ENCODE measurements at places on chromosomes 13 and 19.

GRCh38 chr19:10855879-10856522 is 7.8 kb downstream of the C19orf38 start:
- no peak for DNase-seq

DNA sequence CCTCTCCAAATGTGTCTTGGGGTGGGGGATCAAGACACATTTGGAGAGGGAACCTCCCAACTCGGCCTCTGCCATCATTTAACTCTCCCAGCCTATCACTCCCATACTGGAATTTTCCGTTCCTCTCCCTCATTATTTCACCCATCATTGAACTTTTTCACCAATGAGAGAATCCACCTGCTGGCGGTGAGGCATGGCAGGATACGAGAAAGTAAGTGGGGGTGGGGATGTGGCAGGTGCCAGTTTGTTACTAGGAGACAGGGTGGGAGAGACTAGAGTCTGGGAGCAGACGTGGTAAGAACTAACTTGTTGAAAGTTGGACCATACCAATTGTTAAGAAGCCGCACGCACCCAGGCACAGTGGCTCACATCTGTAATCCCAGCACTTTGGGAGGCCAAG is 6.9 kb downstream of the GIPR start:
- DNase-seq = no peak

- no peak for DNase-seq
These were observed 14.6 kb downstream of the JOSD2 start for GRCh38 chr19:50496189-50497021.

- no peak for DNase-seq
These were observed 871.1 kb downstream of the UQCRFS1 start for GRCh38 chr19:28341810-28342350.

DNA sequence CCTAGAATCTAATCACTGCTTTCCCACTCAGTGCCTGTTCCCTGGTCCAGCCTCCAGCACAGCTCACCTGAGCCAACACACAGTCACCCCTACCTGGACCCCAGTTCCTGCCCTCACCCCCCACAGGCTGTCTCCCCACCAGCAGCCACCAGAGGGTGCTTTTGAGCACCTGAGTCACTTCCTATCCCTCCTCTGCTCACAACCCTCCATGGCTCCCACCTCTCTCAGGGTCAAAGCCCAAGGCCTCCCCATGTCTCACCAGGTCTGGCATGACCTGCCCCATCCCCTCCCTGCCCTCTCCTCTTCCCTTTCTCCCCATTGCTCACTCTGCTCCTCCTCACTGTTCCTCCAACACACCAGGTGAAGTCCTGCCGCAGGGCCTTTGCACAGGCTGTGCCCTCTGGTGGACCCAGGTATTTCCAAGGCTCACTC is 7.1 kb upstream of the DPP9 start:
- no peak for DNase-seq

DNA sequence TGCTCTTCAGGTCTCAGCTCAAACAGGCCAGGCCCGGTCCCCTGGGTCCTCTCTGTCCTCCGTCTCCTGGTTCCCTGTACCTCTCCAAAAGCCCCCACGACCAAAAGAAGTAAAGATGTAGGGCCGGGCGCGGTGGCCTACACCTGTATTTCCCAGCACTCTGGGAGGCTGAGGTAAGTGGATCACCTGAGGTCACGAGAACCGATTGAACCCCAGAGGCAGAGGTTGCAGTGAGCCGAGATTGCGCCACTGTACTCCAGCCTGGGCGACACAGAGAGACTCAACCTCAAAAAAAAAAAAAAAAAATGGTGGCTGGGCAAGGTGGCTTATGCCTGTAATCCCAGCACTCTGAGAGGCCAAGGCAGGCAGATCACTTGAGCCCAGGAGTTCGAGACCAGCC is 22.0 kb upstream of the BCL3 start:
- DNase-seq = no peak

DNA sequence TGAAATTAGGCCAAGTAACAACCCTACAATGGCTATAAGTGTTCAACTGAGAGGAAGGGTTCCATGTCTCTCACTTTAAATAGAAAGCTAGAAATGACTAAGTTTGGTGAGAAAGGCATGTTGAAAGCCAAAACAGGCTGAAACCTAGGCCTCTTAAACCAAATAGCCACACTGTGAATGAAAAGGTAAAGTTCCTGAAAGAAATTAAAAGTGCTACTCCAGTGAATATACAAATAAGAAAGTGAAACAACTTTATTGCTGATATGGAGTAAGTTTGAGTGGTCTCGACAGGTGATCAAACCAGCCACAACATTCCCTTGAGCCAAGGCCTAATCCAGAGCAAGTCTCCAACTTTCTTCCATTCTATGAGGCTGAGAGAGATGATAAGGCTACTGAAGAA is 209.6 kb downstream of the KLF12 start:
- DNase-seq = no peak

DNA sequence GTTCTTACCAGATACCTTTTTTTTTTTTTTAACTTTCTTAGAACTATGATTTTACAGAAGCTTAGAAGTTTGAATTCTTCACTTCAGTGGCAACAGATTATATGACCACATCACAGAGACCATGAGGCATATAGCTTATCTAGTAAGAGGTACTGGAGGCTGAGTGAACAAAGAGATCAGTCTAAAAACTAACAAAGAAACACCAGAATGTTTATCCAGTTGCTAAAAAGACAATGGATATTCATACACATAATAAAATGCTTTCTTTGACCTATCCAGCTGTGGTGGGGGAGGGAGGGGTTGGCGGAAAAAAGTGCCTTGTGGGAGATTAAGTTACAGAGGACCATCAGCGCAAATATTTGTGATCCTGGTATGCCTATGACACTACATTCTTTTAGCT is 34.7 kb upstream of the SLITRK6 start:
- no peak for DNase-seq

- no peak for DNase-seq
These were observed 2.2 kb downstream of the FXYD3 start for GRCh38 chr19:35117799-35118198.

DNA sequence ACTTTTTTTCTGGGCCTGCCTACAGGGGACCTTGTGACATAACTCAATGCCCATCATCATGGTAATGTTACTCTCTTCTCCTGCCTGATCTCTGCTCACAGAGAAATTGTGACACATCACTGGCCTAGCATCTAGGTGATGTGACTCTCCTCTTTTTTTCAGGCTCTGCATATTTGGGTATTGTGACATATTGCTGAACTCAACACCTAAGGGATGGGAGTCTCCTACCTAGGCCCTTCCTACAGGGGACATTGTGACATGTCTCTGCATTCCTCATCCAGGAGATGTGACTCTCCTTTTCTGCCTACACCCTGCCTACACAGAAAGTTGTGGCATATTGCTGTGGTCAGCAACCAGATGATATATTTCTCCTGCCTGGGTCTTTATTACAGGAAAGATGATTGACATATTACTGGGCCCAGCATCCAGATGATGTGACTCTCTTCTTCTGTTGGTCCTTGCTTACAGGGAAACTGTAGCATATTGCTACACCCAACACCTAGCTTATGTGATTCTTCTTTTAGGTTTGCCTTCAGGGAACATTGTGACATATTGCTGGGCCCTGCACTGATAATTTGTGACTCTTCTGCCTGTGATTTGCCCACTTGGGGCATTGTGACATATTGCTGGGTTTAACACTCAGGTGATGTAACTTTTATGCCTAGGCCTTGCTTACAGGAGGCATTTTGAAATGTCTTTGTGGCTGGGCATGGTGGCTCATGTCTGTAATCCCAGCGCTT is 21.0 kb upstream of the ZNF254 start:
- no peak for DNase-seq

DNA sequence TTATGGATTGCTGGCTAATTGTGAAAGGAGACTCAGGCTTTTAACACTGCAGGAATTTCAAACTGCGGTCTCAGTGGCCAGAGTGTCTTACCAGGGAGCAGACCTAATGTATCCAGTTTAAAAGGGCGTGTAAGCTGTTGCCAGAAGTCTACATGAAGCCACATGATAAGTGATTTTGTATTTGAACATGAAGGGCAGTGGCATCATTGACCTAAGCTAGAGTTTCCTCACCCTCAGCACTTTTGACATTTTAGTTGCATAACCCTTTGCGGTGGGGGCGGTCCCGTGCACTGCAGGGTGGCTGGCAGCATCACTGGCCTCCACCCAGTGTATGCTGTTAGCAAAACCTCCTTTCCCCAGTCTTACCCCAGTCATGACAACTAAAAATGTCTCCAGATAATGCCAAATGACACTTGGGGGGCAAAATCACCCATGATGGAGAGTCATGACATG is 23.7 kb upstream of the GPR18 start:
- no peak for DNase-seq

GRCh38 chr19:14550201-14550754 is 20.9 kb downstream of the TECR start:
- no peak for DNase-seq

- DNase-seq = no peak
These were observed 1252.8 kb downstream of the EFNB2 start for GRCh38 chr13:105282406-105283285.

GRCh38 chr19:42185277-42185676 is 32.2 kb downstream of the DEDD2 start:
- DNase-seq = no peak

DNA sequence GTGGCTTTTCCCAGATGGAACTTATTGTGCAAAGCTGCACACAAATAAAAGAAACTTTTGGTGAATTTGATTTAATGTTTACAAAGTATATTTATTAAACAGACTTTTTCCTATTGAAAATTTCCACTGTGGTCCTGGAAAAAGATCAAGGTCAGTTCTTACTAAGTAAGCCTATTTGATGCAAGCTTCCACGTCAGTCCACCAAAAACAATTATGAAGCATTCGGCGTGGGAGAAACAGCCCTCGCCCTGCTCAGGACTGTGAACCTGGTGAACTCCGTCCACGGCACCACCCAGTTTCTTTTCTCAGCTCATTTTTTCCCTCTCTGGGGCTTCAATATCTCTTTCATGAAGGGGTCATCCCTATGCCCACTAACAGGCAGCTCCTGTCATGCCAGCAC is 149.8 kb downstream of the EFNB2 start:
- DNase-seq = no peak

GRCh38 chr19:467554-467953 is 6.7 kb upstream of the SHC2 start:
- DNase-seq = no peak

- no peak for DNase-seq
These were observed 18.2 kb upstream of the DOCK9 start for GRCh38 chr13:98996046-98996445.

DNA sequence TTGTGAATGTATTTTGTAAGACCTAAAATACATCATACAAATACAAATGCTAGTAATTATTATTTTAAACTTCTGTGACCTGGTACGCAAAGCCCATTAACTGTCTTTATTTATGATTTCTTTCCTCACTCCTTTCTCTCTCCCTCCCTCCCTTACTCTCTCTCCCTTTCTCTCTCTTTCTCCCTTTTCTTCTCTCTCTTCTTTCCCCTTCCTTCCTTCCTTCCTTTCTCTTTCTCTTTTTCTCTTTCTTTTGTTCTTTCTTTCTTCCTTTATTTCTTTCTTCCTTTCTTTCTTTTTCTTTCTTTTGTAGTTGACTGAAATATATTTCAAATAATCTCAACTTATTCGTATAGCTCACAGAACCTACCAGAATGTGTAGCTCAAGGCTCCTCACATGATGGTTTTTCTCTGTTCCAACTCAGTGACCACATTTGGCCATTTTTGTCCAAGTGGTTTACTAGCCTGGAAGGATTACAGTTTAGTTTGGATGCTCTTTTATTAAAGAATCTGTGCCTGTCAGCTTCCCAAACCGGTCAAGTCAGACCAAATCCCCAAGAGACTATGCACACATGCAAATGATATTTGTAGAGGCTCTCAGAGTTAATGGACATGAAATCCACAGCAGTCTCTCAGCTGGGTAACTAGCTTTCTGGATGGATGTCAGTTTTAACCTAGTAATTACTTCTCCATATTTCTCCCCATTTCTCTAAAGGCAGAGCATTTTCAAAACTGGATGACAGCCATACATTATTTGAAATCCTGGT is 71.7 kb downstream of the POSTN start:
- DNase-seq = no peak

DNA sequence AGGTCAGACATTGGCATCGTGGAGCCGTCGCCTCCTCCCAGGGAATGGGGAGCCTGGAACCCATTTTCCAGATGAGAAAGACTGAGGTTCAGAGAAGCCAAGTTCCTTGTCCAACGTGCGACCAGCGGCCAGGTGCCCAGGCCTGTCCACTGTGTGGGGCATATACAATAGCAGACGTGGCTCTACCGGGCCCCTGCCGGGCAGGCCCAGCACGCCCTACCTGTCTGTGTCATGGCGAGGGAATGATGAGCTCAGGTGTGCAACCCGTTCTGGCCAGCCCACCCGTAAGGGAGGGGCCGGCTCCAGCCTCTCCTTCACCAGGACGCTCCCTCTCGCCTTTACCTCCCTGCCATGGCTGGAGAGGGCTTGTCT is 837 bp downstream of the GNA15 start:
- DNase-seq = no peak

- DNase-seq = peak; percentile 31
These were observed 442.7 kb downstream of the OXGR1 start for GRCh38 chr13:96551546-96551945.

DNA sequence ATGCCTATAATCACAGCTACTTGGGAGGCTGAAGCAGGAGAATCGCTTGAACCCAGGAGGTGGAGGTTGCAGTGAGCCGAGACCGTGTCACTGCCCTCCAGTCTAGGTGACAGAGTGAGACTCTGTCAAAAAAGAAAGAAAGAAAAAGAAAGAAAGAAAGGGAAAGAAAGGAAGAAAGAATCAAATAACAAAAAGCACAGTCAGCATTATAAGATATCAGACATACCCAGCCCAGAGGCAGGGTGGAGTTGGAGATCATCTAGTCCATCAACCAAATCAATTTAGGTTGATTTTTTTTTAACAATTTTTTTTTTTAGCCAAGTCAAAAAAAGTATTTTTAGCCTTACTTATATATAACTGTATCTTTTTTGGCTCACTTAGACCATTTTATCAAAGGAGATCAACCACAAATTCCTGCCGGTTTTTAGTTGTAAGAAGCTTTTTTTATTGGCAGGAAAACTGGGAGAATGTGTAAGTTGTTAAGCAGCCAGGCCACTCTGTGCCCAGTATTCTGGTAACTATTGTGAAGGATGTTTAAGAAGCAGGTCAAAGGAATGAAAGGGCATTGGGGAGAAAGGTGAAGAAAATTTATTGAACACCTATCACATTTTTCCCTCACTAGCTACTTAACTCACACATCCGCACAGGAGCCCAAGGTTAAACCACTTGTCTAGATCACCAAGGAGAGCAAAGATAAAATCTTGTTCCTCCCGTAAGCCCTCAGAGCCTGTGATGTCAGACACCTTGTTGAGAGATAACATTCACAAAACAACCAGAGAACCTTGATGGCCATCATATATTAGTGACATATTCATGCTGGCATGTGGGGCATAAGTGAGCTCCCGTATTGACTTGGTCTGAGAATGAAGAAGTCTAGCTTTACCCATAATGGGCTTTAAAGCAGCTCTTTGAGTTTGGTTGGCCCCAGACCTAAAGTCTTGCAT is 91.8 kb downstream of the COL4A2 start:
- no peak for DNase-seq

Data from COR-L47 (cell line).